Foreskin keratinocyte (primary cell): ENCODE measurements at places on chromosomes 16 and 17. TPM values are rescaled to one million over a fixed set of nuclear protein-coding genes. Genes with fewer than 3 reads are reported as not detected.

- DNase-seq: peak; percentile 39
These were observed 119.2 kb upstream of the CACNG5 start for GRCh38 chr17:66715745-66716156.

GRCh38 chr17:43958748-43959352 lies 5.1 kb upstream of the PYY start:
- no peak for DNase-seq

DNA sequence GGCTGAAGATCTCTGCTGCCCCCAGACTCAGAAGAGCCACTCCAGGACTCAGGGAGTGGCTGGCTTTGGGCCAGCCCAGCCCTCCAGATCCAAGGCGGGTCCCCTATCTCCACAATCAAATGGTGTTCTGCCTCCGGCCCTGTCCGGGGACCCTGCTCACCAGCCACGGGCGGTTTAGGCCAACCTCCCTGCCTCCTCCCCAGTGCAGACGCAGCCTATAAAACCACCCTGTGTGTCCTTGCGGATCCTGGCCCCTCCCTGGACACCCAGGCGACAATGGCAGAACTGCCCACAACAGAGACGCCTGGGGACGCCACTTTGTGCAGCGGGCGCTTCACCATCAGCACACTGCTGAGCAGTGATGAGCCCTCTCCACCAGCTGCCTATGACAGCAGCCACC lies at the start of gene SLC12A3:
Gene SLC12A3, plus strand, starts transcription at position 248 of the 400 bp plus-strand sequence. Its CDS starts 29 bp downstream, at position 277.
- no peak for DNase-seq

- DNase-seq: peak; percentile 40
These were observed 11.8 kb downstream of the SLC9A5 start for GRCh38 chr16:67260426-67261063.

DNA sequence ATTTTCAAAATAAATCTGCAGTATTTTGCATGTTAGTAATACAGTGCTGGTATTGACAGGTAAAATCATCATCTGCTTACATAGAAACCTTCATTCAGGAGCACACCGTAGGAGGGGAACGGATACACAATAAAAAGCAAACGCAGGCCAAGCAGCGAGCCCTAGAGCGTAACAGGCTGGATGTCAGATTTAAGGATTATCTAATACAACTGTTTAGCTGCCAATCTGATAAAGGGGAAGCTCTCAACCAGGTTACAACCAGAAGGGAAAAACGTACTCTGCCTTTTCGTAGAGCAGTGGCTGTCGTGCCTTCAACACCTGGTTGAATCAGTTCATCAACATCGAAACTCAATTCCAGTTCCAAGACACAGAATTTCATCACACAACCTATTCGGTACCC lies 16.4 kb upstream of the CUEDC1 start:
- DNase-seq: no peak

DNA sequence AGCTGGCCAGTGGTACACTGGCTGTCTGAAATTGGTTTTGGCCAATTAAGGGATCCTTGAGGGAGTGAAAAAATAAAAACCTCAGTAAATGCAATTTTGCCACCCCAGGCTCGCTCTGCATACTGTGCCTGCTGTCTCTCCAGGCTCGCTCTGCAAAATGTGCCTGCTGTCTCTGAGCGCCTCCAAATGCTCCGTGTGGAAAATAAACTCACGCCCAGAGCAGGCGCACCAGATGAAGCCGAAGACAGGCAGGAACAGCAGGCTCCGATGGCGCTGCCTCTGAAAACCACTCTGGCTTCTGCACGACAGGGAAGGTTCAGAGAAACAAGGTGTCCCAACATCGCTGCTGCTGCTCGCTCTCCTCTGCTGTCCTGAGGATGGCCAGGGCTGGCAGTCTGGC lies 29.1 kb downstream of the SNN start:
- DNase-seq: no peak

DNA sequence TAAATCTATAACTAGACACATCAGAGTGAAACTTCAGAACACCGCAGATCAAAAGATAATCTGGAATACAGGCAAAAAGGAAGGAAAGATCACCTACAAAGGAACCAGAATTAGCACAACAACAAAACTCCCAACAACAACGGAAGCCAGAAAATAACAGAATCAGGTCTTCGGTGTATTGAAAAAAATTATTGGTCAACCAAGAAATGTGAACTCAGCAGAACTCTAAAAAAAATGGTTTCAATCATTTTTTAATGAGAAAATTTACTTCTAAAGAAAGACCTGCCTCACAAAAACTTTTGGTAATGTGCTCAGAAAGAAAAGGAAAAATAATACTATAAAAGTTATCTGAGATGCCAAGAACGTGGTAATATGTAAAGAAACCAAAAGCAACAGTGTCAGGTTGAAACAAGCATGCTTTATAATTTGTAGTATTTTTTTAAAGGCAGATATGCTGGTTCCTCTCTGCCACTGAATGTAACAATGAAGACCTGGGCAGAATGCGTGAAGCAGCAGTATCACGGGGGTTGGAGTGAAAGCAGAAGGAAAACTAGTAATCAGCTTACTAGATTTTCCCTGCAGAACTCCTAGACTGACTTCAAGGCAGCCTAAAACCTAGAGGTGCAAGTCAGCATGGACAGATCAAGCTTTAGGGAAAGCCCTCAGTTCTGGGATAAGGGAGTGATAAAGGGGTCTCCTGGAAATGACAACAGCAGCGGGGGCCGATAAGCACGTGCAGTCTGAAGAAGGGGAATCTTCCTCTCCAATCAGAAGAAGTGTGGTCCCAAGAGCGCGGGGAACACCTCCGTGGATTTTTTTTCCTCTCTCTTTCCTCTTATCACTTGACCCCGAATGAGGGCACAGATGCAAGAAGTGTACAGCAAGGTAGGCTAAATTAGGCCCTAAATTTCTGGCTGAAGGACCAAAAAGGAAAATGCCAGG lies 80.9 kb upstream of the TEKT1 start:
- no peak for DNase-seq

DNA sequence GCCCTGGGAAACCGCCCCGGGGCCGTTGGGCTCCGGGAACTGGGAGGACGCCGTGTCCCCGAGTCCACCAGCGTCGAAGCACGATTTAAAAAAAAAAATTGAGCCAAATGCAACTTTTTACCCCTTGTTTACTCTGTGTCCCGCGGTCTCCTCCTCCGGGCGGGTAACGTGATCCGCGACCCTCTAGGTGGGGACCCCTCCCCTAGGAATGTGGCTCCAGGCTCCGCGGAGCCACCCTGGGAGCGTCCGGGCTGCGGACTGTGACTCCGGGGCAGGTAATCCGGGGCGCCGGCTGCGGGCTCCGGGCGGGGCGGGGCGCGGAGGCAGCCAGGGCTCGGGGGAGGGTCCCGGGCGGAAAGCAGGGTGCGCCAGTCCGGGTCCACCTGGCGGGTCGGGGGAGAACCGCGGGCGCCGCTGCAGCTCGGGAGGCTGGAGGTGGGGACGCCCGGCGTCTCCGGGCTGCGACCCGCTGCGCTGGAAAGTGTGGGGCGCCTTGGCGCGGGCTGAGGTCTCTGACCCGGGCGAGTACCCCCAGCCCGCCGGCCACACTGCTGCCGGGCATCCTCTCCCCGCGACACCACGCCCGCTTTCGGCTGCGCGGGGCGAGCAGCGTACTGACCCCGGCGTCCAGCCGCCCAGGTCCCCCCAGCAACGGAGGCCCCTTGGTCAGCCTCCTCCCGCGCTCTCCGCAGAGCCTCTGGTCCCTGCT lies 852 bp upstream of the HELZ start:
- DNase-seq: peak; percentile 29

- no peak for DNase-seq
These were observed 3.0 kb downstream of the NGFR start for GRCh38 chr17:49498029-49498615.

DNA sequence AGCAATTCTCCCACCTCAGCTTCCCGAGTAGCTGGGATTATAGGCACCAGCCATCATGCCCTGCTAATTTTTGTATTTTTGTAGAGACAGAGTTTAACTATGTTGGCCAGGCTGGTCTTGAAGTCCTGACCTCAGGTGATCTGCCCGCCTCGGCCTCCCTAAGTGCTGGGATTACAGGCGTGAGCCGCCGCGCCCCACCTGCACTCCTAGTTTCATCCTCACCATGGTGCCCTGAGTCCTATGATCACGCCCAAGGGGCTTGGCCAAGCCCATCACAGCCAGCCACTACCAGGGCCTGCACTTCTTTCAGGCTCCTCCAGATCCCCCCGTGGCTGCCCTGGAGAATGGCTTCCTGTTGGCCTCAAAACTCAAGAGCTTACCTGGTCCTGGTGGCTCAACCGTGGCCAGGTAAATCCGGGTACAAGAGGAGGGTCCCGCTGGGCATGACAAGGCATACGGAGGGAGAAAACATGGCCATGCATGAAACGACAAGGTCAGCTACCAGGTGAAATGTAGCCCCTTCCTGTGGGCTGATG lies 20.4 kb upstream of the TFAP4 start:
- no peak for DNase-seq

DNA sequence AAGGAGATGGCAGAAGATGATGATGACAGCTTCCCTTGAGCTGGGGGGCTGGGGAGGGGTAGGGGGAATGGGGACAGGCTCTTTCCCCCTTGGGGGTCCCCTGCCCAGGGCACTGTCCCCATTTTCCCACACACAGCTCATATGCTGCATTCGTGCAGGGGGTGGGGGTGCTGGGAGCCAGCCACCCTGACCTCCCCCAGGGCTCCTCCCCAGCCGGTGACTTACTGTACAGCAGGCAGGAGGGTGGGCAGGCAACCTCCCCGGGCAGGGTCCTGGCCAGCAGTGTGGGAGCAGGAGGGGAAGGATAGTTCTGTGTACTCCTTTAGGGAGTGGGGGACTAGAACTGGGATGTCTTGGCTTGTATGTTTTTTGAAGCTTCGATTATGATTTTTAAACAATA lies 16.9 kb downstream of the PSMD3 start:
- no peak for DNase-seq

DNA sequence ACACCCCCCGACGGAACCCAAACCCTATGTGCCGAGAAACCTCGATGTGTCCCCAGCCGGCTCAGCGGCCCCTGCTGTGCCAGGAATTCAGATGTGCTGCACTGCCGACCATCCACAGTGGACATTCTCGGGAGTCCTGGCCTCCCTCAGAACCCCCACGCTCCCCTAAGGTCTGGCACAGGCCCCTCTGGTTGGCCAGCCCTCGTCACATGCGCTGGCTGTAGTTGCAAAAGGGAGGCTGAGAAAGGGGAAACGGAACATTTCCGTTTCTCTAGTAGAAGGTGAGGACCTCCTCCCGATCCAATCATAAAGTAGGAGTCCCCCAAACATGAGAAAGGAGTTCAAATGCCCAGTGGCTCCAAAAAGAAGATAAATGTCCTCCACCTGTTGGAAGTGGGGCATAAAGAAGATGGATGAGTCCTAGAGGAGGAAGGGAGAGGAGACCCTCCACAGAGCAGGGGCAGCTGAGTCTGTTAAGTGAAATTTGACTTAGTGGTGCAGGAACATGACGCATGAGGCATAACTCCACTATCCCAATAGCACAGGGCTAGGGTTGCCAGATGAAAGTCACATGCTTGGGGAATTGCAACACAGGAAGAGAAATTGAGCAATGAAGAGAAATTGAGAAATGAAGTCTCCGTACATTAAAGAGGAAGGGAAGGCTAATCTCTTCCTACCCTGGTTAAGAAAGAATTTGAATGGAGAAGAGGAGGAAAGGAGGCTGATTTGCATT lies 49.3 kb upstream of the WSB1 start:
- peak; percentile 81 for DNase-seq

DNA sequence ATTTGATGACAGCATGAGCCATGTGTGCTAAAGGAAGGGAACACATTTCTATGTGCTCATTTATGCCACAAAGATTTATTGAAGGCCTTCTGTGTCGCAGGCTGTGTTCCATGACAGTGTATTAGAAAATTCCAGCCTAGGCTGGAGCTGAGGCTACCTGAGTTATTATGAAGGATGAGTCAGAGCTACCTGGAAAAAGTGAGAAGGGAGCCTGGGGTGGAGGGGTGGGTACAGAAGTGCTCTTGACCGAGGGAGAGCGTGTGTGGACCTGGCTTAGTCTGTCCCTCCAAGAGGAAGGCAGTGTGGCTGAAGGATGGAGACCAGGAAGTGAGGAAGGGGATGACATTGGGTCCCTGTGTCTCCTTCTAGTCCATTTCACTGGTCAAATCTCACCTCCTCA lies 98.3 kb downstream of the N4BP1 start:
- peak; percentile 87 for DNase-seq

- DNase-seq: no peak
These were observed 42.9 kb upstream of the TEKT3 start for GRCh38 chr17:15384142-15384787.

DNA sequence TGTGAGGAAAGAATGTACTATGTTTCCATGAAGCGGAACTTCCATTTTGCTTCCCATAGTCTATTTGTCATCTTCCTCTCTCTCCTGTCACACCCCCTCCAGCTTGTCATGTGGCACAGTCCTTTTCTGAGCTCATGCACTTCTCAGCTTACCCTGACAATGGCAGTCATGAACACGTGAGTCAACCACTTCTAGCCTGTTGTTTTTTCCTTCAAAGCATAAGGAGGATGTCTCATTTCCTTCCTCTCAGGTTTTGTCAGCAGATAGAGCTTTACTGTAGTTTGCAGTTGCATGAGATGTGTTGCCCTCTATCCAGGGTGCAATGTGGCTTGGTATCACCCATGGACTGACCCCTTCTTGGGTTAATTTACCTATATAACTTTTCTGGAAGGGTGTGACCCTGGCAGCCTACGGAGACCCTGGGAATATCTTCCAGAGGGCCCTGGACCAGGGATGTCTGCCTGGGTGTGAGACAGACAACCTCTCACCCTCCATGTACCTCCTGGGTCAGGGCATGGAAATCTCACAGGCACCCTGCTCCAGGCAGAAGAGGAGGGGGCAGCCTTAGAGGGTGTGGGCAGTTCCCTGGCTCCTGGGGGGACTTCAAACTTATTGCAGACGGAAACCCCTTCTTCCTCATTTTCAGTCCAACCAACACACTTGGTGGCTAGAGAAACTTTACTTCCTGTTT lies 4.0 kb upstream of the ZNF267 start:
- peak; percentile 81 for DNase-seq

GRCh38 chr16:66740010-66740409 lies 11.4 kb downstream of the DYNC1LI2 start:
- DNase-seq: no peak

GRCh38 chr16:71629278-71630016 lies 3.5 kb downstream of the MARVELD3 start:
- no peak for DNase-seq

- DNase-seq: no peak
These were observed 653 bp downstream of the FANCA start for GRCh38 chr16:89815639-89816348.

Gene IL32
- 13.2 and 28.3 TPM in 2 replicates for total RNA-seq

Gene GRAP
- 0.14 TPM in 2 replicates for total RNA-seq

Gene RTN4RL1
- 2.6 and 4.2 TPM in 2 replicates for total RNA-seq

Gene KRT27
- total RNA-seq: not detected in 2 replicates

Gene LDHD
- 0.48 and 0.49 TPM in 2 replicates for total RNA-seq

Gene OR1A1
- total RNA-seq: not detected in 2 replicates

Gene ORC6
- total RNA-seq: 32.9 and 36.1 TPM in 2 replicates

Gene IKZF3
- total RNA-seq: 0.07 TPM in 1 of 2 replicates, not detected in the other

Gene PSMB10
- total RNA-seq: 43.5 and 46.3 TPM in 2 replicates

Gene CBFA2T3
- 0.18 and 0.20 TPM in 2 replicates for total RNA-seq

Gene CHP2
- not detected in 2 replicates for total RNA-seq

Gene CEP295NL
- total RNA-seq: 0.04 TPM in 1 of 2 replicates, not detected in the other

Gene HOXB3
- total RNA-seq: 0.04 and 0.48 TPM in 2 replicates

Gene NPIPB9
- 0.07 and 0.53 TPM in 2 replicates for total RNA-seq
